Activated CD4-positive, alpha-beta memory T cell treated with anti-CD3 and anti-CD28 coated beads for 36 hours (primary cell): ENCODE measurements at places on chromosomes 7 and 10. TPM values are rescaled to one million over a fixed set of nuclear protein-coding genes. Genes with fewer than 3 reads are reported as not detected.

Gene BNIP3
- 84.9 TPM for total RNA-seq

Gene OPN1SW
- total RNA-seq = not detected

Gene HTR7
- not detected for total RNA-seq

DNA sequence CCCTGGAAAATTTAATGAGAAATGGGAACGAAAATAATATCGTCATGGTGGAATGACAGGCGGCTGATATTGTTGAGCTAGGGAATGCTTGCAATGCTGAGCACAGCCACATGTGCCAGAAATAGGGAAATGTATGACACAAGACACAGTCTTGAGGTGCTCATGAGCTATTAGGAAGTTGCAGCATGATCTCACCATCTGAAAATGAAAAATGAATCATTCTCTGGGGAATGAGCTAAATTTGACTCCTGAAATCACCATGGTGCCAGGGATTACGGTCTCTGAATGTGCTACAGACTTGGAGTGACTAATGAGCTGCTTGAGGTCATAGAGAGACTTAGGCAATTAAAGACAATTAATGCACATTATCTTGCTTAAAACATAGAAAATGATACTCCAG is 845.0 kb downstream of the CNTNAP2 start:
- DNase-seq = no peak
- H3K36me3 ChIP-seq = no peaks in the 10 kb centered on the region
- H3K4me3 ChIP-seq = no peak overlapping the region
- no peaks in the 10 kb centered on the region for H3K4me1 ChIP-seq

DNA sequence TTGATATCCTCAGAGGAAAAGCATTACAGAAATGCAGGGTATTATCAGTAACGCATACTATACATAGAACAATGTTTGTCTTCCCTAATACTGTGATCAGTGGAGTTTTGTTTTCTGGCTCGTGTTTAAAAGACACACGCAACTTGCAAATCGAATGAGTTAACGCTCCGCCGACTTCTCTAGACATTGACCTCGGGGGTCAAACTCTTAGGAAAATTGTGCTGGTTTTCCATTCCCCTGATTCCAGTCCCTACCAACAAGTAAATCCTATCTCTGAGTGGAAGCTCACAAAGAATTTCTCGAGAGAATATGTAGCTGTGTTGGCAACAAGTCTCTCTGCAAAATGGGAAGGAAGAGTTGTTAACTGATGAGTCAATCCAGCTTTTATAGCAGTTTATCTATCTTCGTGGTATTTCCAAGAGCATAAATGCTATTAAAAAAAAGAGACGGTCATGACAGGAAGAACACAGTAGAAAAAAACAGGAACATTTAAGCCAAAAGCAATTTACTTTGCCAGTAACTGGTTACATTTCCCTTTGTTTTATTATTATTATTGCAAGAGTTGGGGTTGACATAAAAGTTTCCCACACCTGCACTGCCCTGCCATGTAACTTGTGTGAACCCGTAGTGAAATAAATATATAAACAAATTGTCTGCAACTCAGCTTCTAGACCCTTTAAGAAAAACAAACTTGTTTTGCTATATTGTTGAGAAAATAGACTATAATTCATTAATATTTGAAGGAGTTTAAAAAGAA is 144.4 kb downstream of the ARID5B start:
- no peaks in the 10 kb centered on the region for H3K27me3 ChIP-seq
- peaks cover 51% of the 10 kb centered on the region for H3K36me3 ChIP-seq
